ENCODE measurements at places on chromosomes 13 and 19.

DNA sequence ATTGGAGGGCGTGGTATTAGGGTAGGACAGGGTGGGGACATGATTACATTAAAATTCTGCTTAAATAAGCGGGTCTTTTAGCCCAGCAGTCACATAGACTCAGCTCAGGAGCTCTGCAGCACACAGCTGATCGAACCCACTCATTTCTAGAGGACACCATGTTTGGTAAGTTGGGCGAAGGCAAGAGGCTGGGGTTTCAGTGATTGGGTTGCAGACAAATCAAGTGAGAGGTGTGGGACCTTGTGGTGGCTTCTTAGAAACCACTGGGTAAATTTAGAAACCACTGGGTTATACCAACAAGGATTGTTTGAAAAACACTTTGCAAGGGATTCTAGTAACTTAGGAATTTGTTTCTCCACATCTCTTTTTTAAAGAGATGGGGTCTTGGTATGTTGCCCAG, at the start of gene LEUTX:
TSS of gene LEUTX (plus strand) at position 92 of the 400 bp plus-strand sequence. CDS start at position 159, 67 bp downstream.
- no peak for DNase-seq

DNA sequence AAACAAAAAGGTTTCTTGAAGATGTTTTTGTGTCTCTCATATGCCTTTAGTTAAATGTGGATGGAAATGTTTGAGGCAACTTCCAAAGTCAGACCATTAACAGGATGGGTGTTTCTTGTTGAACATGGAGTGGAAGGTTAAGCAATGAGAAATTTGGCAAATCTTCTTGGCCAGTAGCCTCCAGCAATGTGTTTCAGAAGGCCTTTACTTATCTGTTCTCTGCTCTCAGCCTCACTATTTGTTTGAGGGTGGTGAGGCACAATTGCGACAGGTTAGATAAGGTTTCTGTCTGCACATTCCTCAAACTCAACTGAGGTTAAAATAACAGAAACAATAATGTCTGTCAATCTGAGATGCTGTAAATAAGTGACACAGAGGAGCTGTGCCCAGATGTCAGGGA, 1019.0 kb downstream of the DIAPH3 start:
- DNase-seq, result no peak

GRCh38 chr13:85108356-85108755, 690.9 kb downstream of the SLITRK6 start:
- no peak for DNase-seq

DNA sequence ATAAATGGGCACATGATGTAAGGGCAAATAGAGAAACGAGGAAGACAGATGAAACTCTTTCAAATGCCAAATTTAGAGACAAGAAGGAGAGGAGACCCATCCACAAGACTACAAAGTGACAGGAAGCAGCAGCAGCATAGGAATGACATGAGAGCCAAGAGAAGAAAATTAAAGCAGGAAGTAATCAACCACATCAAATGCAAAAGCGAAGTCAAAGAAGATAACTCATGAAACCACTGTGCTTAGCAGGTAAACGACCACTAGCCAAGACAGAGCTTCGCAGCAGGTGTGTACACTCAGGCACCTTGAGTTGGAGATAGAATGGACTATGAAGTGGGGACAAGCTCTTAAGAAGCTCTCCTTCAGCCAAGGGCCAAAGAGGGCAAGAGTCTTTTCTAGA, 64.1 kb downstream of the KLF12 start:
- no peak for DNase-seq

DNA sequence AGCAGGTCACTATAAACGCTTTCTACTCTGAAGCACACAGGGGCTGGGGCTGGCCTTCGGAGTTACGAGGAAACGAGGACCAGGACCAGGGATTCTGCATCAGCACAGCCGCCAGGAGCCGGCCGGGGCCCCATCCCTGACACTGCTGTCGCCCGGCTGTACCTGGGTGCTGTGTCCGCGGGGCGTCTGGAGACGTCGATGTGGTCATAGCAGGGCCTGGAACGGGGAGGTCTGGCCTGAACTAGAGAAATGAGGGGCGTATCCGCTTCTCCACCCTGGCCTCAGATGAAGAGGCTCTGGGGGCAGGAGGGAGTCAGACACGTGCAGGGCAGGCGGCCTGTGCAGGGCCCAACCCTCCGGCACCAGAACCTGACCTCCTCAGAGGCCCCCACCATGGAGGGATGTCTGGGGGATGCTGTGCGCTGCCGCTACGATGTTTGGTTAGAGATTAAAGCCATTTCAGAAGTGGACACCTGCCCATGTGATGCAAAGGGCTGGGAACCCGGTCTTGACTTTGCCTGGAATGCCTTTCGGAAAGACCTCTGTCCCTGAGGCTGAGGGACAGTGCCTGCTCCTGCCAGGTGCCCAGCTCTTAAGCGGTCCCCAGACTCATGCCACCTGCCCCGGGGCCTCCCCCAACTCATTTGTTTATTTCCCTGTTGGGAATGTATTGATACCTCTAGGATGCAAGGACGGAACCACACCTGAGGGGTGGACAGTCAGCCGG, 21.4 kb downstream of the GAS6 start:
- no peak for DNase-seq

DNA sequence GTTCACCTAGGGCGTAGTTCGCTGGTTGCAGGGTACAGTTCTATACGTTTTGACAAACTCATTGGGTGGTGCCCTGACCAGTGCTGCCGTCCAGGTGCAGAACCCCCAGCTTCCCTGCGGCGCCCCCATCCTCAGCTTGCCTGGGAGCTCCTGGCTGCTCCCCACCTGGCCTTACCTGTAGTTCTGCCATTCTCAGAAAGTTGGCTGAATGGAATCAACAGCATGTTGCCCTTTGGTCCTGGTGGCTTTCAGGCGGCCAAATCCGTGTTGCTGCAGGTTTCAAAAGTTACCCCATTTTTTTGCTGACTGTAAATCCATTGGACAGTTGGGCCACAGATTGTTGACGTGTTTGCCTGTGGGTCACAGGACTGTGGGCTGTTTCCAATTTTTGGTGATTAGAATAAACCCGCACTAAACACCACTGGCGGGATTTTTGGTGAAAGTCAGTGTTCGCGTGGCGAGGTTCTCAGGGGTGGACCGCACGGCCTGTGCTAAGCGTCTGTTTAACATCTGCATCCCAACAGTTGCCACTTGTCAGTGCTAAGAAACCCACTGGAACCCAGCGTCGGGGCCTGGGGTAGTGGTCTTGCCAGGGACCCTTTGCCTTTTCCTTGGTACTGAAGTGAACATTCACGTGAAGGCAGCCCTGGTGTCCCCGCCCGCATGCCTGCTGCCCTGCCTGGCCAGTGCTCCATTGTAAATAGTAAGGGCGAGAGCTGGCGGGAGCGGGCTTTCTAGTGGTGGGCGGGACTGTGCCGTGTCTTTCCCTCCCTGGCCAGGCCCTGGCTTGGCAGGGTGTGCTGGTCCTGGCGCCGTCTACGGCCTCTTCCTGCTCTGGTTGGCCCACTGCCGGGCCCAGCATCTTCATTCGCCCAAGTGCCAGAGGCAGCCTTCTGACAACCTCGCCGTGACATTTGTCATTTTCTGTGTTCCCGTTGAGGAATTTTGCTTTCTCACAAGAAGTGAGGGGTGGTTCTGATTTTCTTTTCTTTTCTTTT, 3.3 kb downstream of the DOT1L start:
- no peak for DNase-seq

Data from large intestine (tissue), 12 donors.